ENCODE measurements at places on chromosomes 6 and 20. TPM values are rescaled to one million over a fixed set of nuclear protein-coding genes. Genes with fewer than 3 reads are reported as not detected.

GRCh38 chr6:444653-445275 lies 53.2 kb downstream of the IRF4 start:
- no peak overlapping the region for H3K27ac ChIP-seq
- no peak overlapping the region for H3K4me3 ChIP-seq
- DNase-seq, result no peak
- no peaks in the 10 kb centered on the region for H3K4me1 ChIP-seq

Gene TDRD6
- total RNA-seq, result 0.10 TPM

Gene EFCAB8
- total RNA-seq, result not detected

GRCh38 chr20:12594410-12595088 lies 414.2 kb upstream of the SPTLC3 start:
- no peak for DNase-seq
- H3K4me1 ChIP-seq, result no peaks in the 10 kb centered on the region
- H3K36me3 ChIP-seq, result no peaks in the 10 kb centered on the region
- H3K4me3 ChIP-seq, result no peak overlapping the region
- H3K27ac ChIP-seq, result no peak overlapping the region

DNA sequence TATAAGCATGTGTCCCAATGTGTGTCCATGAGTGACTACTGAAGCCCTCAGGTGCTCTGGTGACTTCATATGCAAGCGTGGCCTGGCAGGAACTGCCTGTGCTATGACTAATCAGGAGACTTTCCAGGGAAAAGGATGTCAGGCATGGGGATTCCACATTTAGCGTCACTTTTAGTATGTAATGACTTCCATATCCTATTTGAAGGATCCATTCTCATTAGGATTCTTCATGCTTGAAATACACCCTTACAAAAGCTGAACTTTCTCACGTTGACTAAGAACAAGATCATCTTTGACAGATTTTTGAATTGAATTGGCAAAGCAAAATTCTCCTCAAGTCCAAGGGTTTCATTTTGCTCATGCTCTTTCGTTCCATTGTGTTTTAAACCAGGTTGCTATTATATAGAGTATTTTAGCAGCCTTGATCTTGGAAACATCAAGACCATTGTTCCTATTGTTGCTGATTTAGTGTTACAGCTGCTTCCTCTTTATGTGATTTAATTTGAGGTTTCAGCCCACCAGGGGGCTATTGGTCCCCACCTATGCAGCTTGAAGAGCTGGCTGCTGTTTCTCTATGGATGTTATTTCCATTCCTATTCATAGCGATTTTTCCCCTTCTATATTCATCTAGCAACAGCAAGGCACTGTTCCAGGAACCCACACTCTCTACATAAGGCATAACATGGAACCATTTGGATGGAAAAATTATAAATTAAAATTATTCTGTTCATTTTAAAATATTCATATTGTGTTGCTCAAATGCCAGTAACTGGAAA lies 418.6 kb downstream of the CDKAL1 start:
- no peak overlapping the region for H3K27ac ChIP-seq
- H3K4me3 ChIP-seq, result no peak overlapping the region
- DNase-seq, result no peak
- no peaks in the 10 kb centered on the region for H3K27me3 ChIP-seq
- no peaks in the 10 kb centered on the region for H3K36me3 ChIP-seq

Gene PRR18
- total RNA-seq, result not detected

- no peaks in the 10 kb centered on the region for H3K4me1 ChIP-seq
- no peaks in the 10 kb centered on the region for H3K27me3 ChIP-seq
- no peak overlapping the region for H3K27ac ChIP-seq
- no peaks in the 10 kb centered on the region for H3K36me3 ChIP-seq
- no peak for DNase-seq
- H3K4me3 ChIP-seq, result no peak overlapping the region
Measured at GRCh38 chr6:95593025-95593424, 15.7 kb downstream of the MANEA start.

Gene LAMA4
- 4.4 TPM for total RNA-seq
